Epithelial cell of prostate (primary cell): ENCODE measurements at places on chromosomes 7 and 10.

- DNase-seq: no peak
Observed at GRCh38 chr7:55622241-55622640, 49.9 kb upstream of the VOPP1 start.

DNA sequence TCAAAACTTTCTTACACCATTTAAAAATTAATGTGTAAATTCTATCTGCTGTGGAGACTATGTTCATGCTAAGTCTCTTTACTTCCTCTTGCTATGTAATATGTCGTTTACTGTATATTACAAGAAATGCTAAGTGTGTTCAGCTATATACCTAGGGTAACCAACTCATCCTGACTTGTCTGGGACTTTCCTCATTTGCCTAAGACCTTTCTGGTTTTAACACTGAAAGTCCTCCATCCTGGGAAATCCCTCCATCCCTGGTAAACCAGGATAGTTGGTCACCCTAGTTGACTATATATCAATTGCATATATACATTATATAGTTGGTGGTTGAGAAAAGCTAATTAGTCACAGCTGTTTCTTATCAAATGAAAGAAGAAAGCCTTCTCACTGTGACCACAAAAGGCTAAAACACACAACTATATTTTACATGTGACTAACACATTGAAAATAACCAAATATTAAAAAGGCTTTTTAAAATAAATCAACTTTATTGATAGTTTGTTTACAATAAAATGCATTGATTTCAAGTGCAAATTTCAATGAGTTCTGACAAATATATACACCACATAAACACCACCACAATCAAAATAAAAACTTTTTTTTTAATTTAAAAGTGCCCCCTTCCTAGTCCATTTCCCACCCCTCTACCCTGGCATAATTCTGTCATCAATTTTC is 167.7 kb upstream of the INHBA start:
- DNase-seq: no peak

DNA sequence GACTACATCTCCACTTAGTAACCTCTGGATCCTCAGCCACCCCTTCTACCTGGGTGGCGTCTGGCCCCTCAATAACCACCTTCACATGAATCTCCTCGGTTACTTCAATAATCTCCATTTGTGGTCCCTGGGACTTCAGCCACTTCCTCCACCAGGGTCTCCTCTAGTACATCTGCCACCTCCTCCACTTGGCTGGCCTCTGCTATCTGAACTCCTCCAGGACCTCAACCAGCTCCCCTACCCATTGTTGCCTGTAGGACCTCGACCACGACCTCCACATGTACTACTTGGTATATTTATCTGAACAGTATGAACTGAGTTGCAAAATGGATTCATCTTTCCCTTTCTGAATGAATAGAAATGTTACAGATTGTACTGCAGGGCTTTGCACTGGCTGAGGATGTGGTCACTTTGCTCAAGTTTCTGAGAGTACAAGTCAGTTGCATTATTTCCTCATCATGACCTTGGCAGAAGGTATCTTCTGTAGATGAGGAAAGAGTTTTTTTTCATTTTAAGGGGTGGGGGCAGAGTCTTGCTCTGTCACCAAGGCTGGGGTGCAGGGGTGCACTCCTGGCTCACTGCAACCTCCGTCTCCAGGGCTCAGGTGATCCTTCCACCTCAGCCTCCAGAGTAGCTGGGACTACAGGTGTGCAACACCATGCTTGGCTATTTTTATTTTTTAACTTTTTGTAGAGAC is 36.0 kb downstream of the MAT1A start:
- no peak for DNase-seq

DNA sequence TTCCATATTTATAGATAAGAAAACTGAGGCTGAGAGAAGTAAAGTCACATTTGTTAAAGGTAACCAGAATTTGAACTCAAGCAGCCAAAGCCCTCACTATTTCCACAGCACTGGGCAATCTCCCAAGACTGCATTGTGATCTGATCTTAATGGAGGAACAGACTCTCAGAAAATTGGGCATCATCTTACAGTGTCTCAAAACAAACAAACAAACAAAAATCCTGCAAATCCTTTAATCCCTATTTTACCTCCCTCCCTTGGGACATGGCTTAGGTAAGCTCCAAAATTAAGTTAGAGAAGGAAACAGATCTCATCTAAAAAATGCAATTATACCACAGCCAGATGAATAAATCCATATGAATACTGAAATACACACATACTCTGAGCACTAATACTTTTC is 57.5 kb downstream of the FHIP2A start:
- DNase-seq: no peak

DNA sequence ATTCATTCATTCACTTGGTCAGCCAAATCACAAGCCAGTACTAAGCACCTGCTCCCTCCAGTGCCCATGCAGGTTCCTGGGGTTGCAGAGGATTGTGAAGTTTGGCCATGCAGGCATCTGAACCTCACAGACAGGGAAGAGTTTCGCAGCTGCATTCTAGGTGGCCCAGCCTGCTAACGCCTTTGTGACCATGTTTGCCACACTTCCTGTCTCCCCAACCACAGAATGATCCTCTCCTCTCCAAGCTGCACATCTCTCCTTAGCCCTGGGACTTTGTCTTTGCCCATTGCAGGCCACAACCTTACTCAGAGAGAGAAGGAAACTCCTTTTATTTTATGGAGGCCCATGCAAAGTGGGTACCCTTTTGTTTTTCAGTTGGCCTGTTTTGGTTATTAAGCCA is 31.8 kb downstream of the EPDR1 start:
- DNase-seq: no peak

DNA sequence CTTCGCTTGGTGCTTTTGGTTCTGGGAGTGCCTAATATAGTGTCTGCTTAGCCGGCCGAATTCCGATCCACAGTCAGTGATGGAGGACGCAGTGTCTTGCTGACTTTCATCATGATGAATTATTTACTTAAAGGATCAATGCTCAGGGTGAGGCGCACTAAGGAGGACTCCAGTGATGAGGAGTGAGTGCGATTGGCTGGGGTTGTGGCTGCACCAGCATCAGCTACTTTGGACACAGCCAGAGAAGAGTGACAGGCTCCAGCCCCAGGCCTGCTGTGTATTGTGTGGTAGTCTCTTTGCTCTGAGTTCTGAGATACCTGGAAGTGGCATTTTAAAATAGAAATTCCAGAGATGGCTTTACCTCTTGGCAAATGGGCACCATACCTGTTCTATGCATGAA is 73.3 kb upstream of the ANLN start:
- no peak for DNase-seq
